ENCODE measurements at places on chromosomes 5 and 9. TPM values are rescaled to one million over a fixed set of nuclear protein-coding genes. Genes with fewer than 3 reads are reported as not detected.

FBP1 gene
- not detected for total RNA-seq

MRPL36 gene
- 18.8 TPM for total RNA-seq

- DNase-seq, result no peak
Observed at GRCh38 chr5:150361301-150361700, 3.8 kb downstream of the TCOF1 start.

DNA sequence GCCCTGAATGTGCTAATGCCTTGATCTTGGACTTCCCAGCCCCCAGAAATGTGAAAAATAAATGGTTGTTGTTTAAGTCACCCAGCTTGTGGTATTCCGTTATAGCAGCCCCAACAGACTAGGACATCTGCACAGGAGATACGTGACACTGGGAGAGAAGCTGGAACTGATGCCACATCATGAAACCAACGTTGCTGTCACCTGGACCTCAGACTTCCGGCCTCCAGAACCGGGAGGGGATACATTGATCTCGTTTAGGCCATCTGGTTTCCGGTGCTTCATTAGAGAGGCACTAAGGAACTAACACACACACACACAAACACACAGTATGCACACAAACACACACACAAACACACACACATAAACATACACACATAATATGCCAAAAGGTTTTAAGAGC, 75.0 kb upstream of the ICE1 start:
- DNase-seq, result no peak

GRCh38 chr9:111431684-111432083, 52.5 kb downstream of the ECPAS start:
- DNase-seq, result no peak

DNA sequence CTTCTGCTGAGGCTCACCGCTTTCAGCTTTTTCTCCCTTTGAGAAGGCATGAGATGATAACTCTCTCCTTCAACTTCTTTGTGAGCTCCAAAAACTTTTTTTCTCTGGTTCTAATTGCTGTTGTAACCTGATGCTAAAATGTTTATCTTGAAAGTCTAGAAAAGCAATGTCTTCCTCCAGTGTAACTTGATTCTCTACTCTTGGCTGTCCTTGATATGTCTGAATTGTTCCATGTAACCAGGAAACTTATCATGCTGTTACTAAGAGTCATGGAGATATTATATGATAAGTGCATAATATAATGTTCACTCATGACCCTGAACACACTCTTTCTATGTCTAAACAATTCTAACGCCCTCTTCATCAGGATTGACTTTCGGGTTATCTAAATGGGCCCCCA, 128.0 kb upstream of the ABCA1 start:
- DNase-seq, result no peak
